ENCODE measurements at places on chromosomes 11 and 22.

GRCh38 chr11:16561150-16561549 is 177.3 kb upstream of the C11orf58 start:
- no peak for DNase-seq

- DNase-seq = no peak
Measured at GRCh38 chr11:71364176-71364671, 84.0 kb downstream of the DHCR7 start.

DNA sequence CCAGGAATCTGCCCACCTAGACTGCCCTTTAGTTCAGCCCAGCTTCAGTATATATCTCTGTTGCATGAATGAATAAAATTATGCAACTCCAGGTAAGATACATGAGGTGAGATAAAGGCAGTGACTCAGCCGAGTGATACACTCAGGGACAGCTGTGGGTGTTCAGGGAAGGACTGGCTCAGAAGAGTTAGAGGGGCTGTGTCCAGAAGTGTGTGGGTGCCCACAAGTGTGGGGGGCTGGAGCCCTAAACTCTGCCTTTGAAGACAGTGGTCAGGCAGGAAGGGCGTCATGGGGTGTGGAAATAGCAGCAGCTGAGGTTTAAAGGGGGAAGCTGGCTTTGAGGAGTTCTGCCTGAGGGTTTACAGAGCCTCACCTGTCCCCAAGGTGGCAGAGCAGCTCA is 8.3 kb downstream of the FTH1 start:
- DNase-seq = no peak

- DNase-seq = no peak
Measured at GRCh38 chr11:77075425-77075905, 8.7 kb downstream of the CAPN5 start.

DNA sequence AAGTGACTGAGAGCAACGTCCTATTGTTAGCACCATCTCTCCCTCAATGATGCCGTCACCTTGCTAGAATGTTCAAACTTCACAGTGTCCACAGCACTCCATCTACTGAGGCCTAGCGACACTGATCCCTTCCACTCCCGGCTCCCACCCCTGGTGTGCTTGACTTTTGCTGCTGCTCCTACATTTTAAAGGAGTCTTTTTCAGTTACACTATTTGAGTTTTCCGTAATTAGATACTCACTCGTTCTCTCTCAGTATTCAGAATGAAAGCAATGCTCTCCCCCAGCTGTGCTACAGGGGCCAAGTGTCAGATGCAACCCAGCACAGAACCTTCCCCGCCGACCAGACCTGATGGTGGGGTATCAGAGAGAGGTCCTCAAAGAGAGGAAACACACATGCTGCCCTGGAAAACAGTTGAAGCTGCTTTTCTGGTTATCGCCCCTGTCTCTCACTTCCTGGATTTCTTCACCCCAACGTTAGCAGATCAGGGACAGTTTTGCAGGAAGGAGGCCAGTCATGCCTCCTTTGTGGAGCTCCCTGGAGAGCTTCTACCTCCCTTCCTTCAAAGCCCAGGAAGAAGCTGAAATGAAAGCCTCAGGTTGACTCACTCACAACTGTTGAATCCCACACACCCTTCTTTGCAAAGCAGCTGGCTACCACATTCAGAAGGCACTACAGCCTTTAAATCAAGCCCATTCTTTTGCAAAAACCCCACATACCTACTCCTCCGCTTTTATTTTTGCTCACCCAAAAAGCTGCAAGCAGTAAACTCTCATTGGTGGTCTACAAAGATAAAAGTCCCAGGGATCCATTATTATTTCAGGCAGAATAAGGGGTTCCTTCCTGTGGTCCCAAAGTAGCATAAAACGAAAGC is 23.5 kb downstream of the LARGE1 start:
- DNase-seq = no peak

GRCh38 chr11:6248248-6248647 is 9.4 kb downstream of the CNGA4 start:
- DNase-seq = no peak

GRCh38 chr11:79506124-79506523 is 65.3 kb upstream of the TENM4 start:
- no peak for DNase-seq

DNA sequence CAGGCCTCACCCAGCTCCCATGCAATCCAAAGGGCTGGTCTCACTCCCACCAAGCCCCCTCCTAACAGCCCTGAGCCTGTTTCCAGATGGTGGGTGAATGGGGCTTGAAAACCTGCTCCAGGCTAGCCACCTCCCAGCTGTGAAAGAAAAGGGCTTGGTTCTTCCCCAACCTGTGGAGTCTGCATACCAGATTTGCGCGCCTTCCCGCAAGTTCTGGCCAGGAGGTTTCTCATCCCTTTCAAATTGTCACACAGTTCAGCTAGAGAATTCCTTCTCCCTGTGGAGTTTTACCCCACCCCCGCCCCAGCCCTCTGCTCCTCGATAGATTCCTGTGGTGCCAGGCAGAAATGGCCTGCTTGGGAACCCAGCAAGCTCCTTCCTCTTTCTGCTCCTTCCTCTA is 734.6 kb upstream of the FAT3 start:
- DNase-seq = no peak

DNA sequence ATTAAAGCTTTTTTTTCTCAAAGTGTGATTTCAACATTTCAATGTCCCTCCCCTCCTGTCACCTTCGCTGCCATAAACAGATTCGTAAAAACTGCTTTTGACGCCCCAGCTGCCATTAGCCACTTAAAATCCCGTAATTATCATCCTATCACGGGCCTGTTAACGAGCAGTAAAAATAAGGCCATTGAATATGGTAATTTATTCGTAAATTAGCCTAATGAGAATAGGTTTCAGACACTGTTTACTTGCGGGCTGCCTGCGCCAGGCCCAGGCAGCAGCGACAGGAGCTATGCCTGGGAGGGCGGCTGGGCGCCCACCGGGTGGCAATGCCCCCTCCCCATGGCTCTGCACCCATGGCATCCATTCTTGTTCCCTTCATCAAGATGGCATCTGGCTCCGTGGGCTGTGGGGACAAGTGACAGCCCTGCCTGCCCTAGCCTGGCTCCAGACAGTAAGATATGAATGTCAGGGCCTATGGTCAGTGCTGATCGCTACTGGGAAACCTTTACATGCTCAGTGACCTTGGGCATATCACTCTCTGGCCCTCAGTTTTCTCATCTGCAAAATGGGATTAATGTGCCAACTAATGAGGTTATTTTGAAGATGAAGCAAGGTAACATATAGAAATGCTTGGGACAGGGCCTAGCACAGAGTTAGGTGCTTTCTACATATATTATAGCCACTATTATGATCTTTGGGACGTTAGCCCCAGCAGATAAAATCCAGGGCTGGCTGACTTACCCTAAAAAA is 500.8 kb downstream of the MN1 start:
- DNase-seq = no peak

DNA sequence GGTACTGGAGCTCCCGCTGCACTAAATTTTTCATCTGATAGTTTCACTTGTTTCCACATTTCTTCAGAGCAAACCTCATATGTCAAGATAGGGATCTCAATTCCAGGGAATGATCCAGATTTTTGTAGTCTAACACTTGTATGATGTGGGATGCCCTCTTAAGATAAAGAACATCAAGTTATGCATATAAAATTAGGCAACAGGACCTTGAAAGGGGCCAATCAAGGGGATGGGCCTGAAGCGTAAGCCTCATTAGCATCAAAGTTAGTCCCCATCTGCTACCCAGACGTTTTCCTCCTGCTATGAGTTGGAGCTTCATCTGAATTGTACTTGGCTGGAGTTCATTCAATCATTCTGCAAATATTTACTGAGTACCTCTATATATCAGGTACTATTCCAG is 17.5 kb downstream of the PDGFD start:
- DNase-seq = no peak

DNA sequence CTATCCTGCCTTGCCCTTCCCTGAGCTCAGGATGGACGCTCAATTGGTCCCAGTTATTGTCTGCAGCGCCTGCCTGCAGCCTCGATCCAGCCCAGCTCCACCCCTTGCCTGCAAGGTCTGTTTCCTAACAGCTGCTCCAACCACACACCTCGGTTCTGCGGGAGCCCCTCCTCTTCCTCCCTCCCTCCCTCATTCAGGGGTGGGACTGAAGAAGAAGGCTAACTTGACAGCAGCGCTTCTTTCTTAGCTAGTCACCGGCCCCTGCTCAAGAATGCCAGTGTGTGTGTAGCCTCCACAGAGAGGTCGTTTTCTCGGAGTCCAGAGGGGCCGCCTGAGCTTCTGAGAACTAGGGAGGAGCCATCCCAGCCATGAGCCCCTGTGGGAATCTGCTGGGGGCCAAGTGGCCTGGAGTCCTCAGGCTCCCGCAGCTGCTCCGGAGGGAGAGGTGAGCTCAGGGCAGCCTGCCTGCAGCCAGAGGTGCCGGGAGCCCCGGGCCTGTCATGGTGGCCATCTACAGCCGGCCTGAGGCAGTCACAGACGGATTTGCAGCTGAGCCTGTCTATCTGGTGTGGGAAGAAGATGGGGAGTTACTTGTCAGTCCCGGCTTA is 36.1 kb downstream of the LIMK2 start:
- DNase-seq = peak; percentile 32

DNA sequence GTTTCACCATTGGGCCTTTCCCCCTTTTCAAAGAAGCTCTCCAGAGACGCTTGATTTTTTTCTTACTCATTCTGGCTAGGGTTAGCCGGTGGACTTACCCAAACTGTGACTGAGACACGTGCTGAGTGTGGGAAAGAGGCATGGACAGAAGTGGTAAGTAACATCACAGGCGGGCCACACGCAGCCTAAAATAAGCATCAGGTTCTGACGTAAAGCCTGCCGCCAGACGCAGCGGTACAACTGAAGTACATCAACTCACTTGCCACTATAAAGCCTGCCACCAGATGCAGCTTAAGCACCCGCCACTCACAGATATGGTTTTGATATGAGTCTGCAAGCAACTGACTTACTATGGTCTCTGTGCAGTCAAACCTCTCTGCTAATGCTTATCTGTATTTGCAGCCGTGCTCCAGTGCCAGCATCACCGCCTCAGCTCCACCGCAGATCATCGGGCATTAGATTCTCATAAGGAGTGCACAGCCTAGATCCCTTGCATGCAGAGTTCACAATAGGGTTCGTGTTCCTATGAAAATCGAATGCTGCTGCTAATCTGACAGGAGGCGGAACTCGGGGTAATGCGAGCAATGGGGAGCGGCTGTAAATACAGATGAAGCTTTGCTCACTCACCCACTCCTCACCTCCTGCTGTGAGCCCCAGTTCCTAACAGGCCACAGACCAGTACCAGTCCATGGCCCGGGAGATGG is 58.8 kb downstream of the PHF21B start:
- no peak for DNase-seq

GRCh38 chr11:60263402-60263801 is 17.1 kb upstream of the MS4A4A start:
- DNase-seq = no peak

- no peak for DNase-seq
Measured at GRCh38 chr11:82869657-82870056, 30.6 kb downstream of the PRCP start.

DNA sequence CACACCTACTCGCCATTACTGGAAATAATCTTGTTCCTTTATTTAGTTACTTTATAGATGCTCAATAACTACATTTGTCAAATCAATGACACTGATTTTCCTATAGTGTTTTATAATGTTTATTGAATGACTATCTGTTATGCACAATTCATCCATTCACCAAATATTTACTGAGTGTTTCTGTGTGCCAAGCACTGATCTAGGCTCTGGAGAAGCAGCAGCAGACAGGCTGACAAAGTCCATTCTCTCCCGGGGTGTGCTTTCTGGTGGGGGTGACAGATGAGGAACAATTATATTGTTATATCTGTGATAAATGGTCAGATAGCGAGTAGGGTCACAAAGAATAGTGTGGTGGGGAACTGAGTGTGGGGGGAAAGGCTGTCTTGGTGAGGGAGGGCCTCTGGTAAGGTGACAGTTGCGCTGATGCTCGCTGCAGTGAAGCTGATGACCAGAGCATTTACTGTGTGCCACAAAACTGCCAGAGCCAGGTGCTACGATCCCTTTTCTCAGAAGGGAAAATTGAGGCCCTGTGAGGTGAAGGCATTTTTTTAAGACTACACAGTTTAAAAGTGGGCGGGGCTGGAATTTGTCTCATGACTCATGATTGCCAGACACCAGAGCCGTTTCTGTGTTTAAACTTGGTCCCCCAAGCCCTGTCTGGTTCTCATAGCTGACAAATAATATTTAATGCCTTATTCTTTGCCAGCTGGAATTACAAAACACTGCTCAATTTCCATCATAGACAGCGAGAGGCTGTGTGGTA is 10.2 kb downstream of the PACS1 start:
- DNase-seq = peak; percentile 57

GRCh38 chr22:50247748-50248147 is 2.9 kb upstream of the TUBGCP6 start:
- no peak for DNase-seq

- DNase-seq = no peak
Measured at GRCh38 chr22:49427941-49428340, 399.7 kb downstream of the BRD1 start.

DNA sequence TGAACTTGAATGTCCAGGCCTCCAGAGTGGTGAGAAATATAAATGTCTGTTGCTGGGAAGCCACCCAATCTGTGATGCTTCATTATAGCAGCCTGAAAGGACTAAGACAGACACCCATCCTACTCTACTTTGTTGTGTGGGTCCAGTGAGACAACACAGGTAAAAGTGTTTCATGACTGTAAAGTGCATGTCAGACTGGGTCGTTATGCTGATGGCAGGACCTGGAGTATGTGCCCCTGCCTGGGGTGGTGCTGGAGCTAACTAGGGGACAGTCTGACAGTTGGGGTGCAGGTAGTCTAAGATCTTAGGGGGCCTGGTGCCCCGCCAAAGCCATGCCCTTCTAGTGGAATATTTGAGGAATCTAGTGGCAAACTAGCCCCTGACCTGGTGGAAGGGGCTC is 165.6 kb downstream of the TRIM29 start:
- no peak for DNase-seq

DNA sequence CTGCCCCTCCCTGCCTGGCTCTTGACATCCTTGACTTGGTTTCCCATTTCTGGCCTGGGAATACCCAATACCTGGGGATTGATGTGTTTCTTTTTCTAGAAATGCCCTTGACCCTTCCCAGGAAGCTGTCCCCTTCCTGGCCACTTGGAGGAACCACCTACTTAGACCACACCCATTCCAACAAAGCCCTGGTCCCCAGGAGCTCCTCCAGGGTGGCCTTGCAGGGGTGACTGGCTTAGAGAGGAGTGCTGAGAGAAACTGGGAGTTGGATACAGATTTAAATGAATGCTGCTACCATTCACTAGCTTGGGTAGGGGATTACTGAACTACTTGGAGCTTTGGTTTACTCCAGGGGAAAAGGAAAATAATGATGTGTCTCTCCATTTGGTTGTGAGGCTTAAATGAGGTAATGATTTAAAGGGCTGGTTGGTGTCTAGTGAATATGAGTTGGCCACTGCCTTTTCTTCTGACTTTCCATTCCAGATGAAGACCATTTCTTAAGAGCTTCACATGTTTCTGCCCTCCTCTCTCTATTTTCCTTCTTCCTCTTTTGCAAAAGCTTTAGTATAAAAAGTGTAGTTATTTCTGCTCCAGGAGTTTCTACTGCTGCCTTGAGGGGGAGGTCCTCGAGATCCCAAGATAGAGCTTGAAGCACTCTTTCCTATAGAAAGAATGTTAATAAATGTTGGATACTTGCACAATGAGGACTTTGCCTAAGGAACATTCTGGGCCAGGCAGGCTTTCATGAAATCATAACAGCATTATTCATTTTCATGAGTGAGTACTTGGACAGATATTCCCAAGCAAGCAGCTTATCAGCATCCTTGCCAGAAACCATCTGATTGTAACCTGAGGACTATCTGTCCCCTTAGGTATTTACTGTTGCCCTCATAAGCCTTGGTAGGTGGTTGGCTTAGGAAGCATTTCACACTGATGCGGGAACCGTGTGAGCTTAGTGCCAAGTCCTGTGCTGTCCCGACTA is 22.4 kb downstream of the PANX1 start:
- no peak for DNase-seq

- DNase-seq = no peak
Measured at GRCh38 chr11:93984936-93985335, 36.2 kb upstream of the HEPHL1 start.
